Trophoblast cell (in vitro differentiated cells and primary cell): ENCODE measurements at places on chromosomes 13 and 19.
A peak's percentile ranks its signal among the peaks of the same experiment; 100 is the strongest.

GRCh38 chr13:51355217-51355616 lies 15.7 kb downstream of the SERPINE3 start:
- DNase-seq = no peak

DNA sequence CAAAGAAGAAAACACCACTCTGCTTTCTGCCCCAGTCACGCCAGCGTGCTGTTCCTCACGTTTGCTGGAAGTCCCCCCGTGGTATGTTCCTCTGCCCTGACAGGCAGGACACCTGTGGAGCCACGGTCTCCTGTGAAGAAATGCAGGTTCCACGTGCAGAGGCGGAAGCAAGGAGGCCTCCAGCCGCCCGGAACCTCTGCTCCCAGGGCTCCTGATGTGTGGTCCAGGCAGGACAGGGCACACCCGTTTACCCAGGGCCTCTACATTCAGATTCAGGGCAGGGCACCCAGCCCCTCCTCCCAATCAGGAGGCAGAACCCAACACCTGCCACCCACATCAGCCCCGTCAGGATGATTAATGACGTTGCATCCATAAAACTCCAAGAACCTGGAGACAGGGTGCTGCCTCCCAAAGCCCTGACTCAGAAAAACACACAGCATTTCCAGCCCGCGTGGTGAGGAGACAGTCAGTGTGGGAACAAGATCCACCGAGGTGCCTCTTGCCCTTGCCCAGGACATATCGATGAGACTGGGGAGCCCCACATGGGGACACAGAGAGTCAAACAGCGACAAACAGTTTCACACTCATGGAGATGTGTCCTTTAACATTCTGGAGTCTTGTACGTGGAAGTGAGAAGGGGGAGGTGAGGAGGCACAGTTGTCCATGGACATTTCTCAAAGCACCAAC lies 76.2 kb downstream of the COL4A1 start:
- DNase-seq = peak; percentile 64

DNA sequence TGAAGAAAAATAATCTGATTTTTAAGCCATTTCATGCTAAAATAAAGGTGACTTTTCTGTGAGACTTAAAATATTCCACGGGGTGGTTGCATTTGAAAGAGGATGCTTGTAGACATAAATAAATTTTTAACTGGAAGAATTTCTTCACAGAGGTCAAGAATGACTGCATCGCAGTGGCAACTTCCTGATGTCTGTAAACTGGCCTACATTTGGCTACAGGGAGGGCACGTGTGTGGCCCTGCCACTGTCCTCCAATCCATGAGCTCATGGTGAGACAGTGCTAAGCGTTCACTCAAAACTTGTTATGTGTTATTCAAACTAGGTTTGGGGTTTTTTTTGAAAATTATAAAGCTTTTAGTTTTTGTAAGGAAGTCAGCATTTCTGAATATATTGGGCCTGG lies 1089.3 kb downstream of the EFNB2 start:
- DNase-seq = no peak

DNA sequence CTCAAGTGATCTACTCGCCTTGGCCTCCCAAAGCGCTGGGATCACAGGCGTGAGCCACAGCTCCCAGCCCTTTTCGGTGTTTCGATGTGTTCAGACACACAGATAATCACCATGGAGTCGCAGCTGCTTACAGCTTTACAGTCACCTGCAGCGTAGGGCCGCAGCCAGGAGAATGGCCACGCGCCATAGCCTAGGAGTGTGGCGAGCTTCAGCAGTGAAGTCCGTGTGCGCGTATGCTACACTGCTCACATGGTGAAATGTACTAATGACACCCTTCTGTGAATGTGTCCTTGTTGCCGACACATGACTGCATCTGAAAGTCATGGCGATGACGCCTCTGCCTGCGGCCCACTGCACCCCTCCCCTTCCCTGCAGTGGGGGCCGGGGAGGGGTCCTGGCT lies 23.6 kb downstream of the AP3D1 start:
- DNase-seq = peak; percentile 86

DNA sequence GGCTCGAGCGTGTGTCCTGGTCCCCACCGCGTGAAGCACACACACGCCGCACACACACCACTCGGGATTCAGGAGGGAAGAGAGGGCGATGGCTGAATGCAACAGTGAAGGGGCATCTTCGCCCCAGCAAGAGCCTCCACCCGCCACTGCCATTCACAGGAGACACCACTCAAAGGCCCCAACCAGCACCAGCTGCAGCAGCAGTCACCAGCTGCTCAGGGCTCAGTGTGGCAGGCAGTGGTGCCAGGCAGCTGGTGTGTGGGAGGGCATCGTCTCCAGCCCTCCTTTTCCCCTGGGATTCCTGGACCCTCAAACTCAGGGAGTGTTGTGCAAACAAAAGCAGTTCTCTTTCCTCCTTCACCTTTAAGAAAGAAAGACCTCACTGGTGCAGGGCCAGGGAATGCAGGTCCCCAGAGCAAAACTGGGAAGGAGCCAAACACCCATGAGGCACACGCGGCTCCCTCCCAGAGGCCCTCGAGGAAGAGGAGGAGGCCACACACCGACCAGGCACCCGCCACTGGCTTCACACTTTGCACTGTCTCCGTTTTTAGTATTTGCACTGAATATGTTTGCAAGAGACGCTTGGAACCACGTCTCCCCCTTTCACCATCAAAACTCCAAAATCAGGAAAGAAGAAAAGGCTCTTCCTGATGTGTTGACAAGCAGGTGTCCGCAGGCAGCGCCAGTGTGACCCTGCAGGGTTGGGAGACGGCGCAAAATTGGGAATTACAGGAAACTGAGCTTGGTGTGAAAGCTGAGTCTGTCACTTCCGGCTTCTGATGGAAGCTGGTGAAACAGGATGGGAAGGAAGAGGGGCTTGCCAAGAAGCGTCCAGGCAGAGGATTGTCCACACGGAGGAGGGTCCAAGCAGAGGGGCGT lies 26.4 kb upstream of the F7 start:
- DNase-seq = no peak

DNA sequence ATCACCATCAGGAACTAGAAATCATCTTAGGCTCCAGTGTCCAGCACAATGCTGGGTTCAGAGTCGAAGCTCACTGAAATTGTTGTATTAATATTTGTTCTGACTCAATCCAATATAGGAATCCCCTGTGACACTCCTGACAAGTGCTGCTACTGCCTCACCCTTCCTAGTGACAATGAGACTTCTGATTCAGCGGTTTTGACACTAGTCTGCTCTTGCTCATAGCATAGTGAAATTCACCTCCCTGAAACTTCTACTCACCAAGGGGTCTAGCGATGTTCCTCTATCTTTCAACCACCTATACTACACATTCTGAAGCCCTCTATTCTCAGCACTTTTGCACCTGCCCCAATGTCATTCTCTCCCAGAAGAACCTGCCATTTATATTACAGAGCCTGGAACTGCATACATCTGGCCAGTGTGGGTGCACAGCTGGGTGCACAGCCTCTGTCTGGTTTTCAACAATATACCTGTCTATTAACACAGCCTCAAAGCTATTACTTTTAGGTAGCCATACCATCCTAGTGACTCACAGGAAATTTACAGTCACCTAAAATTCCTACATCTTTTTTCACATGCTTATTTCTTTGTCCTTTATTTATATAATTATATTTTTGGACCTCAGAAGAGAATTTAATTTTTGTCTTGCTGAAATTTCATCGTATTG lies 88.3 kb downstream of the DOCK9 start:
- DNase-seq = peak; percentile 40

DNA sequence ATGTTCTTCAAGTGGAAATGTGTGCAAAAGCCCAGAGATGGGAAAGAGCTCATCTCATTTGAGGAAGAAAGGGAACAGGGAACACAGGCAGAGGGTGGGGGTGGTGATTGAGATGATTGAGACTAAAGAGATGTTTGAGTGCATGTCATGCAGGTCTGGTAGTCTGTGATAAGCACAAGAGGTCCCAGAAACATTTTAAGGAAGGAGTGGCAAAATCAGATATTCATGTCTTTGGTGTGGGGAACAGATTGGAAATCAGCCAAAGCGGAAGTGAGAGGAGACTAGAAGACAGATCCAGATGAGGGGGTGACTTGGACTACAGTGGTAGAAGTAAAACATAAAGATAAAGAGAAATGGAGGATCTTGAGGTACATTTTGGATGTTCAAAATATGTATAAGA lies 39.4 kb upstream of the DACH1 start:
- DNase-seq = no peak

- no peak for DNase-seq
Observed at GRCh38 chr13:73782450-73783449, 351.5 kb downstream of the KLF12 start.

DNA sequence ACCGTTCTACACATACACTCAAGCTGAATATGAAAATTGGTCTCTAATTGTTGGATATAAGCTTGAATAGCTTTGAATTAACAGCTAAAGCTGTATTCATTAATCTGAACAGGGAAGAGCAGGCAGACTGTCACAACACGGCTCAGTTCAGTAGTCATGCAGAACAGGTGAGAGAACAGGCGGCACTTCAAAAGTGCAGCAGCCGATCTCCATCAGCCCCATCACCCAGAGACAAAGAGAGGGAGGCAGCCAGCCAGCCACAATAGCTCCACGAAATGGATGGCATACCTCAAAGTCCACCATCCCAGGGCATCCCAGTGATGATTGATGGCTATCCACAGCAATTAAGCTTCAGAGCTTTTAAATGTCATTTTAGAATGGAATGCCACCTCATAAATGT lies 419.2 kb downstream of the OLFM4 start:
- no peak for DNase-seq

DNA sequence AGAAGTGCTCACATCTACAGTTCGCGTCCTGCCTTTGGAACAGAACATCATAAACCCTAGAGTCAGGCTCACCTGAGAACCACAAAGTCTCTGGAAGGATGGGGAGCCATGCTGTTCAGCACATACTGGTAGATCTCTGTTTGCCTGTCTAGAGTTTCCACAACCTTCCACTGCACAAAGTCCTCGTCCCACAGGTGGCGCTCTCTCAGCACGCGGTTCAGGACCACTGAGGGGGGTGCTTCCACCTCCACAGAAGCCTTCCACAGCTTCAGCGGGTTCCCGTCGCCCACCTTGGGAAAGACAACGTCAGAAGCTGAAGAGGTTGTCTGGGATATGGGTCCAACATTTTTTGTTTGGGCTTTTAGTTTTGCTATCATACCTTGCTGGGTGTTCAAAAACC lies 93.6 kb downstream of the KL start:
- no peak for DNase-seq

DNA sequence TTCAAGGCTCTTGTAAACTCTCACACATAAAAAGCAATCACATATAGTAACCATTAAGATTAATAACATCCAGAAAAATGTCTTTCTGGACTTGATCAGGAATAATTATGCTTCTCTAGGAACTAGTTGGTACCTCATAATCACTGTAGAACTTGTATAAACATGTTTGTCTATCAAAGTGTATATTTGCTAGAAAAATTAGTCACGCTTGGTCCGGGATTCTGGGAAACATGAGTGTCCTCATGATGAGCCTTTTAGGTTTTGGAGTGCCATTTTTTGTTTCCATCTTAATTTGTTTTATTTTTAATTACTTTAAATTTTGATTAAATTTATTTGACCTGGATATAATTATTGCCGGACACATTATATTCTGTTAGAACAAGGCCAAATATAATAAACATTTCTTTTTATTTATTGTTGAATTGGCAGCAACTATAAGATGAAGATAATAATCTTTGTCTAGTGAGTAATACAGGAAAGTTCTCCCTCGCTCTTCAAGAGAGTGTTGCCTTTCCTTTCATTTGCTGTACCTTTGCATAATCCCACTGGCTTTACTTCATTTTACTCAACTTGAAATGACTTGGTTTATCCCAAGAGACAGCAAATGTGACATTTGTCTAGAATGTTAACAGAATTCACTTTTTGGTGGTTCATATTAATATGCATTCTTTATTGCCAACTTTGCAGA lies 207.0 kb downstream of the NALCN start:
- no peak for DNase-seq

- DNase-seq = no peak
Observed at GRCh38 chr13:38647312-38647711, 39.6 kb upstream of the FREM2 start.

- DNase-seq = peak; percentile 83
Observed at GRCh38 chr19:47227352-47228167, 3.4 kb downstream of the BBC3 start.

DNA sequence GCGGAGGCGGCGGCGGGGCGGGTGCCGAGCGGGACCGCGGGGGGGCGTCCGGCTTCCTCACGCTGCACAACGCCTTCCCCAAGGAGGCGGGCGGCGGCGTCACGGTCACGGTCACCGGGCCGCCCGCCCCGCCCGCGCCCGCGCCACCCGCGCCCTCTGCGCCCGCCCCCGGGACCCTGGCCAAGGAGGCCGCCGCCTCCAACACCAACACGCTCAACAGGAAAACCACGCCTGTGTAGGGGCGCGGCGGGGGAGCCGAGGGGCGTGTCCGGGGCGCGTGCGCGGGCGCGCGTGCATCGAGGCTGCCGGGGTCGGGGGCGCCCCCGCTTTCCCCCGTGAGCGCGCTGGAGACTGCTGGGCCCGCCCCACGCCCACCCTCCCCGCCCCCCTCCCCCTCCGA lies 8.8 kb upstream of the CACNG6 start:
- no peak for DNase-seq

- no peak for DNase-seq
Observed at GRCh38 chr13:101944521-101944920, 457.3 kb downstream of the FGF14 start.
